ENCODE measurements at places on chromosomes 1 and 21.

- DNase-seq: no peak
Measured at GRCh38 chr1:236165238-236165981, 23.1 kb downstream of the GPR137B start.

GRCh38 chr21:34296878-34297277 lies 66.9 kb upstream of the KCNE2 start:
- no peak for DNase-seq

DNA sequence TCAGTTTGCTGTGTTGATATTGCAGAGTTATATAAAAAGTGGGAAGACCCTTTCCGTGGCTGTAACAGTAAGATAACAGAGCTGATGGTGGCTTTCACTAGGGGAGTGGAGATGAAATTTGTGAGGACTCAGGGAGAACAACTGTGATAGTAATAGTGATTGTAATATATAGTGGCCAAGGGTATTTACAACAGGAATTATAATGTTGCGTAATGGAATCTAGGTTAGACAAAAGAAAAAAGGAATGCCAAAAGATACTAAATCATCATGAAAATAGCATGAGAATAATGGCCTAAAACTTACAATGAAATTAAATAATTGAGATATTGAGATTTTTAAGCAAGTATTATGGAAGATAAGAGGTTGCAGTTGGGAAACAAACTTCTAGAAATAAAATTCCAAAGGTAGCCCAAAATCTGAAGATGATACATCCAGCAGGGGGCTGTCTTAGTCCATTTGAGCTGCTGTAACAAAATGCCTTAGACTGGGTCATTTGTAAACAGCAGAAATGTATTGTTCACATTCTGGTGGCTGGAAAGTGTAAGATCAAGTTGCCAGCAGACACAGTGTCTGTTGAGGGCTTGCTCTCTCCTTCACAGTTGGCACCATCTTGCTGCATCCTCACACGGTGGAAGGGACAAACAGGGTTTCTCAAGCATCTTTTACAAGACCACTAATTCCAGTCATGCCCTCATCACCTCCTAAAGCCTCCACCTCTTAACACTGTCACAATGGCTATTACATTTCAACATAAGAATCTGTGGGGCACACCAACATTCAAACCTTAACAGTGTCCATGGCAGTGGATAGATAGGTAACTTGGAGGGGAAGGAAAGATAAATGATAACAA lies 711.2 kb downstream of the MRPL39 start:
- DNase-seq: peak; percentile 47

- no peak for DNase-seq
Measured at GRCh38 chr1:104136621-104137020, 386.9 kb downstream of the AMY1C start.

DNA sequence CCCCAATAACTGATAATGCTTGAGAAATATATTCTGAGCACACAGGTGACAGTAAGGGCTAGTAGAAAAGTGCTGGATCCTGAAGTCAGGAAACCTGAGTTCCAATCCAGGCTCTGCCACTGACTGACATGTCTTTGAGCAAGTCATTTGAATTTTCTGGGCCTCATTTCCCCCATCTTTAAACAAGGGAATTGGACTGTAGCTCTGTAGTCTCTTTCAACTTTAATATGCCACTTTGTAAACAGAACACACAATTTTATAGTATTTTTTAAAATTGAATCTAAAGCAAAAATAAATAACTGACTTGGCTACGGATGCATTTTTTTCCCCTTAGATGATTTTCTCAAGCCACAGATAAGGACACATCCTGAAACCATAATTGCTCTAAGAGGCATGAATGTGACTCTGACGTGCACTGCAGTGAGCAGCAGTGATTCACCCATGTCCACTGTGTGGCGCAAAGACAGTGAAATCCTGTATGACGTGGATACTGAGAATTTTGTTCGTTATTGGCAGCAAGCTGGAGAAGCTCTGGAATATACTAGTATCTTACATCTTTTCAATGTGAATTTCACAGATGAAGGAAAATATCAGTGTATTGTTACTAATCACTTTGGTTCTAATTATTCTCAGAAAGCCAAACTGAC lies 37.0 kb downstream of the LRIG2 start:
- DNase-seq: no peak

GRCh38 chr1:113641396-113641795 lies 117.9 kb downstream of the PHTF1 start:
- DNase-seq: no peak

DNA sequence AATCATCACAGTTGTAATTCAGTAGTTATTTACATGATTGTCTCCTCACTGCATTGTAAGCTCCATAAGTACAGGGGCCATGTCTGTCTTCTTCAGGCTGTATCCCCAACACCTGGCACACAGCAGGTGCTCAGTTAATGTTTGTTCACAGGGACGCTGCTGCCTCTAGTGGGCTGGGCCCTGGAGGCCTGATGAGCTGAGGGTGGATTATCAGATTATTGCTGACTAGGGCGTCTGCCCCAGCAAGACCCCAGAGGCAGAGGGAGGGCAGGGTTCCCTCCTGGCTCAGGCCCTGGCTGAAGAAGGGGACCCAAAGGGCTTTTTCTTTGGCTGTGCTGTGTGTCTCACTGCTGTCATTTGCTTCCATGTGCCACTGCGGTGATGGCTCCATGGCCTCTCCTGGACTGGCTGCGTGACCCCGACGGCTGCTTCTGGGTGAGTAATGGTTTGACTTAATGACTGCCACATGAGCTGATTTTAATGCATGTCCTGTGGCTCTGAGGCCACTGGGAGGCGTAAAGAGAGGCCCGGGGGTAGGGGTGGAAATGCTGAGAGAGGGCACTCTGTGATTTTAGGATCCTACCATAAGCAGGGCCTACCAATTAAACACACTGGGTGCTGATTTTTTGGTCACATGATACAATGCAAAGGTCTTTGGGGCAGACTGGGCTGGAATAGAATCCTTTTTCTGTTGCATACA lies 20.8 kb upstream of the EPB41 start:
- no peak for DNase-seq

DNA sequence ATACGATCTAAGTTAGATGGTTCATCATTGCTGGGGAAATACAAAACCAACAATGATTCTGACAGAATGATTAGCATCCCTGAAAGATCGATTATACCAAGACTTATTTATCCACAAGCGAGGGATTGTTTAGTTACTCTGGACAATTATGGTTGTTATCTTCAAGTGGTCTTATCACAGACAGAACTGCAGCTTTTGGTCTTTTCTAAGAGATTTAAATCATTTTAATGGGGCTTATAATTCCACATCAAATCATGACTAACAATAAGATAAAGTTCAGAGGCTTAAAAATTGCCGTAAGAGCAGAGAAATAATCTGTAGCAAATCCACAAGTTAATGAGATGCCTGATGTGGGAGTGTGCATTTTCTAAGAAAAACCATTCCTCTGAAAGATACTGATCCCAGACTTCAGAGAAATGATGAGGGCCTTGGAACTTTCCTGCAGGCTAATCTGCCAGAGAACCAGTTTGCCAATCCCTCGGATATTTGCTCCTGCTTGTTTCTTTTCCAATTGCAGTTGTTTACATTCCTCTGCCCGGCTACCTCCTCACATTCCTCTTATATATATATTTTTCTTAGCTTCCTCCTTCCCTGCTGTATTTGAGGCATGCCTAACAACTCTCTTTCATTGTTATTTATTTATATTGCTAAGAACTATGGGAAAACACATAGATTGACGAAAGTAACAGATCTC lies 134.8 kb downstream of the BACH1 start:
- DNase-seq: no peak

- no peak for DNase-seq
Measured at GRCh38 chr21:15390049-15390448, 325.2 kb upstream of the NRIP1 start.

Data from NCI-H1105 (cell line).